Lung (tissue), 17 donors: ENCODE measurements at places on chromosomes 6 and 20. TPM values are rescaled to one million over a fixed set of nuclear protein-coding genes. Genes with fewer than 3 reads are reported as not detected.

DNA sequence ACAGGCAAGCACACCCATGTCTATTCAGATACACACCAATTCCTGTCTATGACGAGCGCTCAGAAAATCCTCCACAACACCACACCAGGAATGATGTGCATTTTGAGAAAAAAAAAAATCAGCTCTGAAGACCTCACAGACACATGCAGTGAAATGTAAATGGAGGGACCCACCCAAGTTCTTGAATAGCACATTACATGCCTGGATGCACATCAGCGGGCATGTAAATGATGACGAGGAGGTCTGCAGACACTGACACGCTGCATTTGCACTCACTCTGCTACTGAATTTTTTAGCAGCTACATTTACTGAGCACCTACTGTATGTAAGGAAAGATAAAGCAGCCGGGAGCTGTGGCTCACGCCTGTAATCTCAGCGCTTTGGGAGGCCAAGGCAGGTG, 14.7 kb downstream of the NRSN2 start:
- no peak for DNase-seq

- no peak for DNase-seq
Measured at GRCh38 chr20:23530937-23531567, 37.2 kb downstream of the CST9L start.

- peak; percentile 3 for DNase-seq
Measured at GRCh38 chr20:63178889-63179686, 36.8 kb downstream of the YTHDF1 start.

The DPPA5 gene
- polyA plus RNA-seq: not detected

- no peak for DNase-seq
Measured at GRCh38 chr6:106486236-106486635, 125.7 kb downstream of the CRYBG1 start.

- DNase-seq: no peak
Measured at GRCh38 chr6:166251211-166251610, 57.0 kb downstream of the PRR18 start.

GRCh38 chr20:36549942-36550789, 8.8 kb downstream of the MYL9 start:
- DNase-seq: no peak

GRCh38 chr6:76940191-76940590, 523.1 kb downstream of the HTR1B start:
- DNase-seq: no peak

The KCNK16 gene
- polyA plus RNA-seq: not detected

- peak; percentile 45 for DNase-seq
Measured at GRCh38 chr6:19757036-19757435, 80.1 kb upstream of the ID4 start.

DNA sequence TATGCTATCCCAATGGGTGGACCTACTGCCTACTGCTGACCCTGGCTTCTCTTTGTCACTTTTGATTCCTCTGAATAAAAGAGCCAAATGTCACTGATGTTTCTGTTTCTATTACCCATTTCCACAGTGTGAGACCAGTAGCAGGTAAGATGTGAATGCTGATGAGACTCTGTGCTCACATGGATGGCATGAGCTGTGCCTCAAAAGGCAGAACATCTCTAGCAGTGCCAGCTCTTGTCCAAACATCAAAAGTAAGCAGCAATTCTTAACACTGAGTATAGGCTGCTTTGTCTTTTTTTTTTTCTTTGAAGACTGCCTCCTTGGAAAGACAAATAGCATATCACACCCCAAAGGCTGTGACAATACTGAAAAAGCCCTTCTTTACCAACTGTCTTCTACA, 459.2 kb upstream of the RUNX2 start:
- no peak for DNase-seq

DNA sequence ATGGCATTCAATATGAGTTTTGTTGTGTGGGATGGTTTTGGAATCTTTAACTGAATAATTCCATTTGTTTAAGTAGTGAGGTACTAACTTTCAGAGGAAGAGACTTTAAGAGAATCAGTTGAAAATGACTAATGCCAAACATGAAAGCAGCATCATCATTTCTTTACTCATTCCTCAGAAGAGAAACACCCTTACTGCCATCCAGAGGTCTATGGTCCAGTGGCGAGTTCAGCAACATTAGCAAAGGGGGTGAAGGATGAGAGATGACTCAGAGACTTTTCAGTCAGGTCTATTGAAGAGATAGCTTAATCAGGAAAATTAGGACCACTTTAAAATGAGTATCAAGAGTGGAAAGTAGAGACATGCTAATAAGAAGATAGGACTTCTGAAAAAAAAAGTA, 118.8 kb downstream of the COL19A1 start:
- no peak for DNase-seq

- peak; percentile 44 for DNase-seq
Measured at GRCh38 chr6:107607116-107607515, 117.2 kb downstream of the SOBP start.

The CD24 gene
- polyA plus RNA-seq: 44.9 TPM

DNA sequence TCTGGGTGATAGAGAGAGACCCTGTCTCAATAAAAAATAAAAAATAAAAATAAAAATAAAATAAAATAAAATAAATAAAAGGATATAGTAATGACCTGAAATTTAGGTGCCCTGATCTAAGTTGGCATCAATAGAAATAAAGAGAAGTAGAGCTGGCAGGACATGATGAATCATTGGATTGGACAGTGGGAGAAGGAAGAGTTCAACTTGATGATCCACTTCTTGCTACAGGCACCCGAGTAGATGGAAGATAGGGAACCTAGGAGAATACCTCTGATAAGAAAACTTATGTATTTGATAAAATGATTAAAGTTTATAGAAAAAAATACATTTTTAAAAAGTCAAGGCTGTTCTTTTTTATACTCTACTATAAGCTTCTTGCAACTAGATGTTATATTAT, 79.0 kb downstream of the ADTRP start:
- DNase-seq: no peak

GRCh38 chr6:15305496-15305895, 59.6 kb downstream of the JARID2 start:
- no peak for DNase-seq

DNA sequence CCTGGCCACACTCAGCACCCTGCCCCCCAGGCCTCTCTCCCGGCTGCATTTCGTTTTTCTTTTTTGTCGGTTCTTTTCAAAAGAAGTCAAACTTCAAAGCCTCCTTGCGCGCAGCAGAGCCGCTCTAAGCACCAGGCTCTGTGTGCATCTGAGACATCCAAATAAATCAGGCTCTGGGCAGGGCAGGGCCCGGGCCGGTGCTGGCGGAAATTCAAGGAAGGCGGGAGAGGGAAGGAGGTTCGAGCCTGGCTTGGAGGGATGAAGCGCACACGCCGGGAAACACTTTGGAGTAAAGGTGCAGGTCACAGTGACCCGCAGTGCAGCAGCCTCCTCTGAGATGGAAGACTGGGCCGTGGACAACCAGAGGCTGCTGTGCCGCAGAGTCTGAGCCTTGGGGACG, 5.8 kb downstream of the GATA5 start:
- DNase-seq: peak; percentile 74
